AG08395 (cell line): ENCODE measurements at places on chromosomes 5 and 9.
A peak's percentile ranks its signal among the peaks of the same experiment; 100 is the strongest.

DNA sequence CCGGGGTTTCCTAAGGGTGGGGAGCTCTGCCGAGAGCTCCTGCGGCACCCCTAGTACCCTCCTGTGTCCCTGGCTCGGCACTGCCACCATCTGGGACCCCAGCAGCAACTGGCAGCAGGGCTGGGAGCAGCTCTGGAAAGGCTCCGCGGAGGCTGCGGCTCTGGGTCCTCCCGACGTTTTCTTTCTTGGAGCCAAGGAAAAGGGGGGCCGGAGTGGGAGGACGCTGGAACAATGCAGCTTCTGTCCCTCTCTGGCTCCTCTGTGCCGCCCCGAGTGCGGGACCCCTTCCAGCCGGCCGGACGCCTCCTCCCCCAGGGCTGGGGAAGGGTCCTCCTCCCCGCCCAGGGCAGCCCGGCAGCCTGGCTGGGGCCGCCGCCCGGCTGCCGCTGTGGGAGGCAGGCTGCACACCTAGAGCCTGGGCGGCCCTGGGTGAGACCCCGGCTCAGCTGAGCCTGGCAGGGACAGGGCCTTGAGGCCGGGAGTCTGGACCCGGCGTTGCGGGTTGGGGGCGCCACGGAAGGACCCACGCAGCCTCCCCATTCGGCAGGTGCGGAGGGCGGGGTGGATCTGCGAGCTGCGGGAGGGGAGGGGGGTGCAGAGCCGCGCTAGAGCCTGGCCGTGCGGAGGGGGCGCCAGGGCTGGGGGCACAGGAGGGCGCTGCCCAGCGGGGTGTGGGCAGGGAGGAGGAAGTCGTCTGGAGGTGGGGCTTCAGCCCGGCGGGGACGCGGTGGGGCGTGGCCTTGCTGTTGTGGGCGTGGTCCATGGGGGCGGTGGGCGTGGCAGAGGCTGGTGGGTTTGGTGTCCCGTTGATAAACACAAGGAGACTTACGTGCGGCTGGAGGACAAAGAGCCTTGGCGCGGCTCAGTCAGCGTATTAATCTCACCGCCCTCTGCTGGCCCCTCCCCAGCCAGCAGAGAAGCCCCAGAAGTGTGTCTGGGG lies 15.1 kb downstream of the GPSM1 start:
- DNase-seq: peak; percentile 81

DNA sequence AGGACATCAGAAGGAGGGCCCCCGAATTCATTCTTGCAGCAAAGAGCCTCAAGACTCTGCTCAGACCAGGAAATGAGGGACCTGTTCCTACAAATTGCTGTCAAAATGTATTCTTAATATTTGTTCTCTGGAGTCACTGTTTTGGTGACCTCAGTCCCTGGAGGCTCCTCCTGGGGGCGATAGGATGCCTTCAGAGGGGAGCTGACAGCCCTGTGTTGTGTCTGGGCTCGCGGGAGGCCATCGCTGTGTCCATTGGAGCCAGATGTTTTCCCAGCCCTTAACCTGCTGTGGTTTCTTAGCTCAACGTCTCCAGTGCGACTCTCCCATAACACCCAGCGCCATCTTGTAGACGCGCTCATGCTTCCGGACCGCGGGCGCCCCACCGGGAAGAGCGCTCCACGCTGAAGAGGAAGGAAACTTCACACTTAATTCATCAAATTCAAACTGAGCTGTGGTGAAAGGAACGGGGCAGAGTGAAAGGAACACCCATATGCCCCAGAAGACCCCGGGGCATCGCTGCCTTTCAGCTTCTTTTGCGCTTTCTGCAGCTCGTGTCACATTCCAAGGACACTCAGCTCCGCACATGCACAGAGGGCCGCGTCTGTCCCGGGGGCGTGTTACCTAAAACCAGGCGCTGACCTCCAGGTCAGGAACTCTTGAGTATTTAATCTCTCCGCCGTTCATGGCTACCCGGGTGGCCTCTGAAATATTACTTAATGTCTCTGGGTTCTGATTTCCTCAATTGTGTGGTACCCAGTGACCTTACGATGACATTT lies 112.3 kb upstream of the GDNF start:
- no peak for DNase-seq

- DNase-seq: no peak
Measured at GRCh38 chr9:31486630-31487029, 897.8 kb upstream of the ACO1 start.

- DNase-seq: peak; percentile 18
Measured at GRCh38 chr9:78565481-78565880, 268.6 kb downstream of the PSAT1 start.

GRCh38 chr9:100268271-100268670 lies 84.5 kb downstream of the TEX10 start:
- DNase-seq: no peak

GRCh38 chr5:149283626-149284480 lies 12.2 kb downstream of the AFAP1L1 start:
- DNase-seq: peak; percentile 42

DNA sequence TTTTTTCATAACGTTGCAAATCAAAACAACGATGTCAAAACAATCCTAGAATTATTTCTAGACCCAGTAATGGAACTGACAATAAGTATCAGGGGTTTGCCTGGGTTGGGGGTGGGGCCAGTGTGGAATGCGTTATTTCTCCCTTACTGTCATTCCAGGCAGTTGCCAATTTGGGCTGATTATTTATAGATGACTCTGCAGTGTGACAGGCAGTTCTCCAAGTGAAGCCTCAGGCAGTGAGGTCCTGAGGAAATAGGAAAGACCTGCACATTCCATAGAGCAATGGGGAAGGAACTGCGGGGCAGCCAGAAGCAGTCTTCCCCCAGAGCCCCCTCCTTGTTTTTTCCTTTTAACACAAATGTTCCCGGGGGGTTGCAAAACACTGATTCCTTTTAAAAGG lies 179.0 kb downstream of the YTHDC2 start:
- no peak for DNase-seq

GRCh38 chr5:151909628-151910027 lies 15.0 kb downstream of the GLRA1 start:
- DNase-seq: no peak

- peak; percentile 60 for DNase-seq
Measured at GRCh38 chr5:35478856-35479682, 138.6 kb upstream of the SPEF2 start.

DNA sequence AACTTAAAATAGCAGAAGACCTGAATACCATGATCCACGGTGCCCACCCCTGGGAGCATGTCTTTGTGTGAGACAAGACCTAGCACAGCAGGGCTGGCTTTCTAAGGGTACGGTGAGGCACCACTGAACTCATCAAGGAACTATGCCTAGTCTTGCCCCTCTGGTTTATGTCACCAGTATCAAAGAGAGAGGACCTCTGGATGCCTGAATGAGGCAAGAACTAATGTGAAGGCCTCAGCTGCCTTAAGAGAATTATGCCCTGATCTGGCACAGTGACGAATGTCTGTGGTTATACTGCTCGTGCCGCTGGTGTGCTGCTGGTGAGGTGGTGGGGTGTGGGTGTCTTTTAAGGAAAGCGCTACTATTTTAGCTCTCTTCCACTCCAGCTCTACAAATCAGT lies 23.0 kb downstream of the NREP start:
- no peak for DNase-seq

GRCh38 chr9:31290731-31291130 lies 1093.7 kb upstream of the ACO1 start:
- no peak for DNase-seq

DNA sequence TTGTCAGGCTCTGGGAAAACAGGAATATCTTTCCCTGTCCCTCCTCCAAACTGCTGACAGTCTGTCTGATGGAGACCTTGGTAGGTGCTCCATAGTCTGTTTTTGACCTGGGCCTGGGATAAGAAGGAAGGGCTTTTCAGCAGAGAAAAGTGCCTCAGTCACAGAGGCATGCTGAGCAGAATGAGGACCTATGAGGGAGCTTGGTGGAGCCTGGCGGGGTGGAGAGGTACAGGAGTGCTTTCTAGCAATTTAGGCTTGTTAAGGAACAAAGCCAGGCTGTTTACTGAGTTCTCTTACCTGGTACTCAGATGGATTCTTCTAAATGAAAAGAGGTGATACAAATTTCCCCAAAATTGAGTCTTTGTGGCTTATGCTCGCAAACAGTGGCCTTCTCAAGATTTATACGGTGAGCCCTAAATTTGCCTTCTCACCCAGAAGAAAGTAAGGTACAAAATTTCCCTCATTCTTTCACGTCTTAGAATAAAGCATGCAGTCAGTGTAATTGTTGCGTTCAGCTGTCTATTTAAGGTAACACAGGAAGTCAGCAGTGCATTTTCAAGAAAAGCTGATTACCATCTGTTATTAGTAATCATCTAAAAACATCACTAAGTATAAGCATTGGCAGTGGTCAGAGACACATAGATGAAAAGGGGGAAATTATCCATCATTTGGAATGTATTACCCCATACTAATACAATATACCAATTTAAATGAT lies 28.6 kb upstream of the IL13 start:
- DNase-seq: no peak

DNA sequence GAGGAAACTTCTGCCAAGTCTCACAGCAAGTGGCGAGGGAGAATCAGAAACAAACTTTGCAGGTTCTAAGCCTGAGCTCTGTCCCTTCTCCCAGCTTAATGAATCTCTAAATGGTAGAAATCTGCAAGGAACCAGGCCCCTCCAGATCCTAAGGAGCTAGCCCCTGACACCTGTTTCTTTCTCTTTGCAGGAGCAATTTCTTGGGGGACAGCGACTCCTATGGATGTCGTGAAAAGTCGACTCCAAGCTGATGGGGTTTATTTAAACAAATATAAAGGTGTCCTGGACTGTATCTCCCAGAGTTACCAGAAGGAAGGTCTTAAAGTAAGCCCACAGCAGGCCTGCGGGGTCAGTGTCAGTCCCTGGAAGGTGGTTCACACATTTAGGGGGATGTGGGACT lies 21.8 kb downstream of the IL9 start:
- no peak for DNase-seq

DNA sequence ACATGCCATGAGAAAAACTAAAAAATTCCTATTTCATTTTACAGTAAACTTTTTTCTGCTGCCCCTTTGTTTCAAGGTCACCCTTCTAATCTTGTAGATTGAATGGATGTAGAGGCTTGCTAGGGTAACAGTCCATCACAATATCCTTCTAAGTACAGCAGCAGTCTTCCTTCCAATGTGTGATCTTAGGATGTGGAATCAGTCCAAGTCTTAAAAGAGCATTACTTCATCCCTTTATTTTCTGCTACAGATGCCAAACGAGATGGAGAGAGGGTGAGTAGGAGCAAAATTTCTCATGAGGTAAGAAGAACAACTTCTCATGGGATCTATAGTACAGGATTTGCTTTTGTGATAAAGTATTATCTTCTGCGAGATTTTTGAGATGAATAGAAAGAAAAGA lies 704 bp upstream of the IL33 start:
- no peak for DNase-seq

- no peak for DNase-seq
Measured at GRCh38 chr5:113081091-113081839, 104.7 kb downstream of the DCP2 start.

DNA sequence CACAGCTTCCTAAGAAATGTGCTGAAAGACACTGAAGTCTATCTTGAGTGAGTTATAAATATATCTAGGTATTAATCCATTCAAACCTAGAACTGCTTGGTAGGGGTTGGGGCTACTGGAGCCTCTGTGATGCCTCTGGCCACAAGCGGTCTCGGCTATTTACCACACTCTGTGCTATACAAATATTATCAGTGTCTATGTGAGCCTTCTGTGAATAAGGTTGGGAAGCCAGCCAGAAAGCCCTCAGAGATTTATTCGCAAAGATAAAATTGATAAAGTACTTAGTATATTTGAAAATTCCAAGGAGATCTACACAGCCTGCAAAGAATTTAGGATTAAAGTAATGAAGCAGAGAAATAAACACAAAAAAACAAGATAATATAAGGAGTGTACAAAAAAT lies 41.4 kb downstream of the LIFR start:
- no peak for DNase-seq

DNA sequence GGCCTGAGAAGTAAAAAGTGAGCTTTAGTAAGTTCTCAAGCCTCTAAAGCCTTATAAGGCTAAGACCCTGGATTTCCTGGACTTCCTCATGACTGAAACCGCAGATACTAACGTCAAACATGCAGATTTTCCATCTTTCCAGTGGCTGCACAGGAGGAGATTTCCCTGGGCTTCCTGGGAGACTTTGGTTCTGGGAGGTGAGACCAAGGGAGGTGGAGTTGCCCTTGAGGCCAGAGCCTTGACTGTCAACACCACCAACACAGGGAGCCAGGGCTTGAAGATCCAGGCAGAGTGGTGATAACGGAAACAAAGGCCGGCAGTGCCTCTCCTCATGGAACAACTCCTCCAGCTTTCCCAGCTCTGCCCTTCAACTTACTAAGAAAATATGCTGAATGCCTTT lies 144.7 kb upstream of the LRRTM2 start:
- DNase-seq: no peak

DNA sequence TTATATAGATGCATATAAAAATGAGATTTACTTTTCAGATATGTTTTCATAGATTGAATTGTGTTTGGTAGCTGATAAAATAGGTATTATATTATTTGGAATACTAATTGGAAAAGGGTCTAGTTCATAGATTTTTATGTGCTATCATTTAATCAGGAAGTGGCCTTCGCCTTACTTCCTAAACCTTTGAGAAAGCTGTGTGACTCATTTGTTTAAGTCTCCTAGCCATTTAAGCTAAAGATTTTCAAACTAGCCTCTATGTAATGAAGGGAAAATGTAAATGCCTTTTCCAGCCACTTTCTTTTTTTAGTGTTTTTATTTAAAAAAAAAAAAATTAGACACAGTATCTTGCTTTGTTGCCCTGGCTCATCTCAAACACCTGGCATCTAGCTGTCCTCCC lies 97.5 kb downstream of the DMXL1 start:
- no peak for DNase-seq

DNA sequence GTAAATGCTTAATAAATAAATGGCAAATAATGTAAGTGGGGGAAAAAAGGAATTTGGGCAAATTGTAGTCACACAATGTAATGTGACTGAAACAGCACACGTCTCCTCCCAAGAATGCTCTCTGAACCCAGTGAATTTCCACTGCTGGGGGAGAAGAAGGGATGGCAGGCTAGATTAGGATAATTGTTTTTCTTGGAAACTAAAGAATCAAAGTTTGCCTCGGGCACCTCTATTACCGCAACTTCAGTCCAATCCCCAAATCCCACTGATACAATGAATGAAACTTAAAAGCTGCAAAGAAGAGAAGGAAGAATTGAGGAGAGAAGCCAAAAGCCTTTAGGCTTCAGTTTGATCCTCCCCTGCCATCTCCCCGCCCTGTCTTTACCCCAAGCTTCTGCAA lies 423.2 kb upstream of the PAPPA start:
- DNase-seq: no peak

- no peak for DNase-seq
Measured at GRCh38 chr5:154786414-154786813, 31.2 kb downstream of the LARP1 start.

GRCh38 chr9:33263131-33264002 lies 1.1 kb downstream of the BAG1 start:
- DNase-seq: peak; percentile 25

GRCh38 chr9:98658951-98659351 lies 49.8 kb downstream of the GABBR2 start:
- peak; percentile 51 for DNase-seq

GRCh38 chr9:134598884-134599245 lies 42.7 kb upstream of the COL5A1 start:
- DNase-seq: no peak

- DNase-seq: no peak
Measured at GRCh38 chr5:156527611-156528010, 200.6 kb downstream of the SGCD start.
